ENCODE measurements at places on chromosomes 11 and 22. TPM values are rescaled to one million over a fixed set of nuclear protein-coding genes. Genes with fewer than 3 reads are reported as not detected.

TSSK2 gene
- total RNA-seq, result not detected

DUSP8 gene
- total RNA-seq, result 2.3 TPM

MADD gene
- 65.7 TPM for total RNA-seq

NCR3LG1 gene
- 5.9 TPM for total RNA-seq

NPTXR gene
- total RNA-seq, result 6.3 TPM

ADM gene
- total RNA-seq, result 0.24 TPM

GRCh38 chr11:2649400-2649799 lies 50.4 kb downstream of the KCNQ1OT1 start:
- no peaks in the 10 kb centered on the region for H3K36me3 ChIP-seq
- no peaks in the 10 kb centered on the region for H3K4me1 ChIP-seq
- H3K27me3 ChIP-seq, result no peaks in the 10 kb centered on the region
- H3K4me3 ChIP-seq, result no peak overlapping the region
- no peak overlapping the region for H3K27ac ChIP-seq

- DNase-seq, result no peak
- no peak overlapping the region for H3K4me3 ChIP-seq
- no peak overlapping the region for H3K27ac ChIP-seq
- H3K4me1 ChIP-seq, result no peaks in the 10 kb centered on the region
Observed at GRCh38 chr22:19376247-19376646, 55.3 kb downstream of the HIRA start.

- H3K27me3 ChIP-seq, result no peaks in the 10 kb centered on the region
- H3K4me3 ChIP-seq, result no peak overlapping the region
- H3K36me3 ChIP-seq, result no peaks in the 10 kb centered on the region
- H3K27ac ChIP-seq, result peak overlapping the region; percentile 78
- DNase-seq, result no peak
- H3K4me1 ChIP-seq, result peaks cover 64% of the 10 kb centered on the region
Observed at GRCh38 chr22:26587991-26588613, 1.8 kb downstream of the TPST2 start.

- H3K4me1 ChIP-seq, result peaks cover 64% of the 10 kb centered on the region
Observed at GRCh38 chr11:3830088-3830487, 10.7 kb downstream of the RHOG start.

DNA sequence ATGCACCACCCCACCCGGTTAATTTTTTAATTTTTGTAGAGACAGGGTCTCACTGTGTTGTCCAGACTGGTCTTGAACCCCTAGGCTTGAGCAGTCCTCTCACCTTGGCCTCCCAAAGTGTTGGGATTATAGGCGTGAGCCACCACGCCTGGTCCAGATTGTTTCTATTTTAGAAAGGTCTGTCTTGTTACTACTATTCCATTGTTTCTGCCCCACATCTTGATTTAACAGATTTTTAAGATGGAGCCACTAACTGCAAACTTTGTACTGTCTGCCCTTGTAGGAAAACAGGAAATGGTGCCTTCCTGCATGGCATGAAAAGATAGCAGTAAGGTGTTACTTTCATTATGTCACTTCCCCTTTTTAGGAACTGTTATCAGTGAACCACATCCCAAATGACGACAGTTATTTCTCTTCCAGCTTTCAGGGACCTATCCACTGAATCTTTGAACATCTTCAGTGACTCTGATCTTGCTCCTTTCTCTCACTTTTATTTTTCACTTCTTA lies 23.2 kb downstream of the TAF1D start:
- no peak overlapping the region for H3K4me3 ChIP-seq
- H3K27ac ChIP-seq, result peak overlapping the region; percentile 38
- H3K4me1 ChIP-seq, result peaks cover 15% of the 10 kb centered on the region
- H3K27me3 ChIP-seq, result no peaks in the 10 kb centered on the region

- H3K4me3 ChIP-seq, result no peak overlapping the region
- no peak for DNase-seq
- no peaks in the 10 kb centered on the region for H3K27me3 ChIP-seq
- peaks cover 61% of the 10 kb centered on the region for H3K4me1 ChIP-seq
Observed at GRCh38 chr22:20940186-20940651, 23.0 kb downstream of the CRKL start.

DNA sequence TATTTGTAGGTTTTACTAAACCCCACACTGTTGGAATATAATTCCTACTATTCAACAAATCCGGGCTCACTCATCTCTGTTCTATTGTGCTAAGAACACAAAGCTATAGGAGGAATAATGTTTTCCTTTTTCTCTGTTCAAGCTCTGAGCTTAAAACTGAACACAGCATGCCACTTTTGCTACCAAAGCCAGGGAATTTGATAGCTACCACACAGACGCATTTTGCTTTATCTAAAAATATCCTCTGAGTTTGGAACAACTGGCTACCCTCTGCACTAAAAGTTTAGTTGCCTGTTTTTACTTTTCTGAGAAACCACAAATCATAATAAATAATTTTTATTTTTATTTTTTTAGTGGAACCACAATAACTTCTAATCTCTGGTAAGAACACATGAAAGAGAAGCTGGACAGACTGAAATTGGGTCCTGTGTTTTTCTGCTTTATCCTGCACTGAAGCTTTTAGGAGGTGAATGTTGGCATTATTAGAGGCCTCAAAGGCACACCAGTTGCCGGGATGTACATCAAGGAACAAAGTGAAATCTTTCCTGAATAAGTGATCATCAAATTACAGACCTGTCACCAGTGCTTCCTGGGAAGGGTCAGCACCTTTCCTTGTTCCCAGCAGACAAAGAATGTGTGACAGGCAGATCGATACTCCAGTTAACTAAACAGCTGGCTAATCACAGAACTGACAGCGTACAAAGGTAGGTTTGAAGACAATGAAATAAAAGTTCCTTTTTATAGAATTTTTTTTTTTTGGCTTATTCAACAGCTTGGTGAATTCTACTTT lies 523.2 kb upstream of the TENM4 start:
- no peaks in the 10 kb centered on the region for H3K36me3 ChIP-seq
- H3K4me3 ChIP-seq, result no peak overlapping the region
- no peaks in the 10 kb centered on the region for H3K4me1 ChIP-seq
- no peak overlapping the region for H3K27ac ChIP-seq
- no peak for DNase-seq
- no peaks in the 10 kb centered on the region for H3K27me3 ChIP-seq

DNA sequence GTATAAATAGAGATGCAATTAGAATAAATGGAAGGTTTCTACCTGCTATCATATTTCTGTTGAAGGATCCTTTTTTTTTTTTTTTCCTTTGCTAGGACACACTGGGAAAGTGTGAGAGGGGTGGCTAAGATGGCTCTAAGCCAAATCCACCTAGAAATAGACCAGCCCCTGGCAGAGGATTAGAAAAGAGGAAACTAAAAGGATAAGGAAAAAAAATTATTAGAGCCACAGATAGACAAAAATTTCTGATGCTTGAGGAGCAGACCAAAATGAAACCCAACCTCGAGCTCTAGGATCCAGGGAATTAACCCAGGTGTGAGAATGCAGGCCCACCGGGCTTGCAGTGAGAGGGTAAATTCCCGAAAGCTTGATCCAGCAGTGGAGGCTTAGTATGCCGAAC lies 262.3 kb downstream of the CADM1 start:
- no peaks in the 10 kb centered on the region for H3K27me3 ChIP-seq
- H3K4me1 ChIP-seq, result no peaks in the 10 kb centered on the region
- no peak for DNase-seq
- no peaks in the 10 kb centered on the region for H3K36me3 ChIP-seq
- H3K4me3 ChIP-seq, result no peak overlapping the region

- no peak overlapping the region for H3K27ac ChIP-seq
- no peak overlapping the region for H3K4me3 ChIP-seq
- DNase-seq, result no peak
- no peaks in the 10 kb centered on the region for H3K4me1 ChIP-seq
- H3K27me3 ChIP-seq, result no peaks in the 10 kb centered on the region
Observed at GRCh38 chr11:120869097-120869496, 154.8 kb upstream of the TBCEL start.

DNA sequence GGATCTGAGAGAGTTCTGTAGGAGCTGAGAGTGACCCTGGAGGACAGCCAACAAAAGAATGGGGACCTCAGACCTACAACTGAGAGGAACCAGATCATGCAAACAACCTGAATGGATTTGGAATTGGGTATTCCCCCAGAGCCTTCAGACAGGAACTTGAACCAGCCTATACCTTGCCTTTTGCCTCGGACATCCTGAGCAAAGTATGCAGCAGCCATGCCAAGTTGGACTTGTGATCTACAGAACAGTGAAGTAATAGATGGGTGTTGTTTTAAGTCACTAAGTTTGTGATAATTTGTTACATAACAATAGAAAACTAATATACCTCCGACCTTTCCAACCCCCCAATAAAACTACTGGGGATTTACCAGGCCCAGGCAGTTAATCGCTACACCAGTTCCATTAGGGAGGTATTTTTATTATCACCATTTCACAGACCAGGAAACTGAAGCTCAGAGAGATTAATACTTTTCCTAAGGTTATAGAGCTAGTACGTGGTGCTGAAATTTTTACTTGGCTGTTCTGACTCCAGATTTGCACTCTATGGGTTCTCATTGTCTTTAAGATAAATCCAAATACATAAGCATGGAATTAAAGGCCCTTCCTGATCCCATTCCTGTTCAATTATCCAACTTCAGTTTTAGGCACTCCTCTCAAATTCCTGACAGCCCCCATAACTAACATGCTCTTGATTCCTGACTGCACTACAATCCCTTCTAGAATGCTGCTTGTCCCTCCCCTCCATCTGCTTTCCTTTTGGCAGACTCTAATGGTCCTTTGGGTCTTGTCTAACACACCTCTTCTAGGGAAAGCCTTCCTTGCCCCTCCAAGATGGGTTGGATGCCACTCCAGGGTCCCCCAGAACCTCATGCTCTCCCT lies 1.7 kb upstream of the RASSF10 start:
- H3K36me3 ChIP-seq, result no peaks in the 10 kb centered on the region
- H3K27me3 ChIP-seq, result peaks cover 15% of the 10 kb centered on the region
- H3K4me1 ChIP-seq, result no peaks in the 10 kb centered on the region
- no peak overlapping the region for H3K4me3 ChIP-seq
- no peak for DNase-seq

DNA sequence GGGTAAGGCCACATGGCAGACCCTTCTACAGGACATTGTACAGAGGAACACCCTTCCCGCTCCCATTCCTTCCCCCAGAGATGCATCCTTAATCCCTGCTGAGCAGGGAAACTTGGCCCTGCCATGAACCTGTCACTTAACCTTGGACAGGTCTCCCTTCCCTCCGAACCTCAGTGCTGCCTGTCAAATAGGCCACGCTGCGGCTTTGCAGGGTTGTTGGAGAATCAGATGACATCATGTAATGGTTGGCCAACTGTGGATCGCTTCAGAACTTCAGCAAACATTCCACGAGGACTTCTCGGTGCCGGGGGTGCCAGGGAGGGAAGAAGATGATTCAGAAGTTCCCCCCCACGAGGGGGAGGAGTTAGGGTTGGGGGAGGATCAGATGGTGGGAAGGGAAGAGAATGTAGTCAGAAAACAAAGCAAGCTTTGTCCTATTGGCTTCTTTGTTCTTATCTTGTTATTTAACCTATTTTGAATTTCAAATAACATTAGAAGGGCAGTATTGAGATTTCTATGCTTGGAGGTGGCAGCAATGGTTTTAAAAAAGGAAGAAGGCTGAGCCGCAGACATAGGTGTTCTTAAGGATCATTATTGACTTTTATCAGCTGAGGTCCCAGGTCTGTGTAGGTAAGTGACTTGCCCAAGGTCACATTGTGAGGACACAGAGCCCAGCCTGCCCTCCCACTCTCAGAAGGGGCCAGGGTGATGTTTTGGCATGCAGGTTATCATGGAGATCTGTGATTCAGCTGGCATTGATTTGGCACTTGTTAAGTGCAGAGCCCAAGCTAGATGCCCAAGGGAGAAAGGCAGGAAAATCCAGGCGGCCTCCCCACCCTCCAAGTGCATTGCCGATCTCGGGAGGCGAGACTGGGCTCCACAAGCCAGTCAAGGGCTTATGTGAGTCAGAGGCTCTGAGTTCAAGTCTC lies 3.1 kb downstream of the CDC42EP1 start:
- H3K4me1 ChIP-seq, result peaks cover 40% of the 10 kb centered on the region
- no peak overlapping the region for H3K4me3 ChIP-seq
- no peaks in the 10 kb centered on the region for H3K36me3 ChIP-seq
- peaks cover 26% of the 10 kb centered on the region for H3K27me3 ChIP-seq
- no peak overlapping the region for H3K27ac ChIP-seq

- no peak overlapping the region for H3K27ac ChIP-seq
- no peaks in the 10 kb centered on the region for H3K36me3 ChIP-seq
- H3K4me3 ChIP-seq, result no peak overlapping the region
- H3K4me1 ChIP-seq, result peaks cover 6% of the 10 kb centered on the region
- H3K27me3 ChIP-seq, result peaks cover 4% of the 10 kb centered on the region
Observed at GRCh38 chr11:134047586-134047999, 21.3 kb upstream of the JAM3 start.

Measured in CD8-positive, alpha-beta memory T cell (primary cell).